ENCODE measurements at places on chromosomes 3 and 15. TPM values are rescaled to one million over a fixed set of nuclear protein-coding genes. Genes with fewer than 3 reads are reported as not detected.

- no peak overlapping the region for H3K27ac ChIP-seq
- H3K4me3 ChIP-seq: no peak overlapping the region
- no peak for DNase-seq
- H3K4me1 ChIP-seq: no peaks in the 10 kb centered on the region
- no peaks in the 10 kb centered on the region for H3K27me3 ChIP-seq
Observed at GRCh38 chr3:188752850-188753249, 418.9 kb upstream of the TPRG1 start.

GRCh38 chr3:100317912-100318311 lies 16.6 kb upstream of the NIT2 start:
- H3K4me3 ChIP-seq: no peak overlapping the region
- peaks cover 10% of the 10 kb centered on the region for H3K36me3 ChIP-seq

DNA sequence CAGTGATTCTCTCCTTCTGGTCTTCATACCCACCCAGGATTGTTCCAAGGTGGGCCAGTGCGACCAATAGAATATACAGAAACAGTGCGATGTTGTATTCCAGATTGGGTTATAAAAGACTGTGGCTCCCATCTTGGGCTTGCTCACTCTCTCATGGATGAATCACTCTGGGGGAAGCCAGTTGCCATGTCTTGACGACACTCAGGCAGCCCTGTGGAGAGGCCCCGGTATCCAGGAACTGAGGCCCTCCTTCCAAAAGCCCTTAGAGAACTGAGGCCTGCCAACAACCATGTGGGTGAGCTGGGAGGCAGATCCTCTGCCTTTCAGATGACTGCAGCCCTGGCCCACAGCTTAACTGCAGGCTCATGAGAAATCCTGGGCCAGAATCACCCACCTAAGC lies 57.2 kb downstream of the SH3GL3 start:
- H3K36me3 ChIP-seq: no peaks in the 10 kb centered on the region
- H3K27ac ChIP-seq: no peak overlapping the region

- no peaks in the 10 kb centered on the region for H3K4me1 ChIP-seq
- no peak overlapping the region for H3K4me3 ChIP-seq
- H3K36me3 ChIP-seq: no peaks in the 10 kb centered on the region
Observed at GRCh38 chr3:157588386-157589060, 85.3 kb upstream of the VEPH1 start.

GRCh38 chr15:90060797-90061196 lies 41.5 kb downstream of the IDH2 start:
- H3K36me3 ChIP-seq: no peaks in the 10 kb centered on the region
- H3K4me3 ChIP-seq: no peak overlapping the region
- no peak for DNase-seq
- peaks cover 27% of the 10 kb centered on the region for H3K4me1 ChIP-seq
- no peak overlapping the region for H3K27ac ChIP-seq

- no peak overlapping the region for H3K4me3 ChIP-seq
- H3K27ac ChIP-seq: no peak overlapping the region
- DNase-seq: peak; percentile 10
- H3K27me3 ChIP-seq: no peaks in the 10 kb centered on the region
- H3K4me1 ChIP-seq: no peaks in the 10 kb centered on the region
Observed at GRCh38 chr3:143226678-143227291, 107.2 kb downstream of the CHST2 start.

DNA sequence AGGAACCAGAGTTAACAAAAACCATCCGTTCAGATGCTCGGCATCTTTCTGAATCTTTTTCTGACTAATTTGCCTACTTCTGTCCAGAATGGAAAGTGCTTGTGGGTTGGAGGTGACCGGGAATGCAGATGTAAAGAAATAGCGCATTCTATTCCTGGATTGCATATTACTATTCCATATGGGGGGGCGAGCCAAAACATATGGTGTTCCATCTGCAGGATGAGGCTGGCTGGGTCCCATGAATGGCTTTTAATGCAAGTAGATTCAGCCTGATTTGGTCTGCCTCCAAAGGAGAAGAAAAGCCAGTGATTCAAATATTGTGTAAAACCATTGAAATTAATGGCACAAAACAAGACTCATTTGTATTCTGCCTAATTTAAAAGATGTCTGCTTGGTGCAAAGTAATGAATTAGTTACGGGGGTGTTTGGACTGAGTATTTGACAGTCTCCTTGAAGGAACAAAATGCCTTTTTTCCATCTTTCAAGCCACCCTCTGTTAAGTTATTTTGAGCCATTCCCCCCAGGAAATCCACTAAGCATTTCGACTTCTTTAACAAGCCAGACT lies 99.0 kb downstream of the ST8SIA2 start:
- no peak overlapping the region for H3K4me3 ChIP-seq
- H3K36me3 ChIP-seq: no peaks in the 10 kb centered on the region
- no peaks in the 10 kb centered on the region for H3K27me3 ChIP-seq
- no peak for DNase-seq
- H3K4me1 ChIP-seq: no peaks in the 10 kb centered on the region

DNA sequence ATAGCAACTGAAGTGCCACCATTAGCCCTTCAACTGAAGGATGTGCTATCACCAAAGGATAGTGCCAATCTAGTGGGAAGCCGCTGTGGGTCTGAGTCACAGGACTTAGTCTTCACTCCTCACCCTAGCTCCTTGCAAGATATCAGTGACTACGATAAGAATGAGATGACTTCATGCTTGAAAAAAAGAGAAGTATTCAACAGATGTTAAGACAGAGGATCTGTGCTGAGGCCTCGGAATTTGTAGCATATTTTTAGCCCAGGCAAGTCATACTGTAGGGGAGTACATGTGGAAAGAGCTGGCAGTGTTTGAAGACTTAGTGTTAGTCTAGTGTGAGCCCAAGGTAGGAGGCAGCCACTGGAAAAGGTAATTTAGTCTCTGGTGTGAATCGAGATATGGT lies 270.7 kb upstream of the LRTM1 start:
- no peaks in the 10 kb centered on the region for H3K4me1 ChIP-seq
- no peak for DNase-seq
- H3K27ac ChIP-seq: no peak overlapping the region
- no peaks in the 10 kb centered on the region for H3K36me3 ChIP-seq

GRCh38 chr3:114673481-114673880 lies 379.7 kb downstream of the TIGIT start:
- DNase-seq: no peak
- H3K36me3 ChIP-seq: no peaks in the 10 kb centered on the region
- H3K27ac ChIP-seq: no peak overlapping the region

DNA sequence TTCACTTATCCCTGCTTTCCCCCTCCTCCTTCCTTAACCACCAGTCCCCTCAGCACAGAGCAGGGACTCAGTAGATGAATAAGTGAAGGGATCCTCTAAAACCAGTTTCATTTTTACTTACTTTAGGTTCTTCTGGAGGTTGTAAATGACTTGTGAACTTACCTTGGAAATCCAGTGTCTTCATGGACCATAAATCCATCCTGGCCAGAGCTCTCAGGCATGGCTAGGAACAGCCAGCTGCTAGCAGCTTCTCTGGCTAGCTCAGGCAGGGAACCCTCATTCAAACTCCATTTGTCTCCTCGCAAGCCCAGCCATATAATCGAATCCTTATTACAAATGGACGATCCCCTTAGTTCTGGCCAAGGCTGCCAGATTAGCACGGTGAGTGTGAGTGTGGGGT lies 78.5 kb downstream of the LRTM1 start:
- H3K27me3 ChIP-seq: no peaks in the 10 kb centered on the region
- H3K4me3 ChIP-seq: no peak overlapping the region
- H3K4me1 ChIP-seq: no peaks in the 10 kb centered on the region
- DNase-seq: no peak
- no peaks in the 10 kb centered on the region for H3K36me3 ChIP-seq

GRCh38 chr3:154182975-154183374 lies 61.8 kb downstream of the ARHGEF26 start:
- no peaks in the 10 kb centered on the region for H3K36me3 ChIP-seq
- H3K4me3 ChIP-seq: no peak overlapping the region
- H3K27ac ChIP-seq: no peak overlapping the region
- no peaks in the 10 kb centered on the region for H3K4me1 ChIP-seq
- no peaks in the 10 kb centered on the region for H3K27me3 ChIP-seq

- no peak for DNase-seq
- no peak overlapping the region for H3K4me3 ChIP-seq
- H3K27ac ChIP-seq: no peak overlapping the region
- H3K36me3 ChIP-seq: no peaks in the 10 kb centered on the region
- H3K4me1 ChIP-seq: no peaks in the 10 kb centered on the region
Observed at GRCh38 chr15:97708252-97708651, 252.3 kb upstream of the ARRDC4 start.

GRCh38 chr15:29692527-29692926 lies 129.7 kb downstream of the TJP1 start:
- DNase-seq: no peak
- no peak overlapping the region for H3K4me3 ChIP-seq
- H3K36me3 ChIP-seq: no peaks in the 10 kb centered on the region
- H3K27ac ChIP-seq: no peak overlapping the region
- H3K4me1 ChIP-seq: peaks cover 34% of the 10 kb centered on the region
- H3K27me3 ChIP-seq: no peaks in the 10 kb centered on the region

DNA sequence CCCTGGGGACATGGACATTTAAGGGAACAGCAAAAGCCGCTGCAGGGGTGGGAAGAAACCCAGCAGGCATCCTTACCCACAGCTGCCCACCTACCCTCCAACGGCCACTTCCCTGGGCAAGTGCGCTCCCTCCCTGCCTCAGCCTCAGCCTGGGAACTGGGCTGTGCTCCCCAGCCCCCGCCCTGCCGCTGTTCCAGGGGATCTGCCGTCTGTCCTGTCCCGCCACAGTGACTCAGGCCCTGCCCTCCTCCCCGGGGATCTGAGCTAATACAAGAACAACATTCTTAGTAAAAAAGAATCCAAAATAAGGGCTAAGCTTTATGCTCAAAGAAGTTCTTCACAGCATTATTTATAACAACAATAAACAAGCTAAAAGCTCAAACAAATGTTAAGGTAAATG lies 7.4 kb upstream of the IQSEC1 start:
- no peak for DNase-seq
- H3K4me1 ChIP-seq: peaks cover 9% of the 10 kb centered on the region
- H3K4me3 ChIP-seq: no peak overlapping the region
- H3K27ac ChIP-seq: no peak overlapping the region

- no peak overlapping the region for H3K27ac ChIP-seq
- no peaks in the 10 kb centered on the region for H3K27me3 ChIP-seq
- H3K36me3 ChIP-seq: no peaks in the 10 kb centered on the region
- no peaks in the 10 kb centered on the region for H3K4me1 ChIP-seq
- no peak overlapping the region for H3K4me3 ChIP-seq
Observed at GRCh38 chr3:171416061-171416460, 44.1 kb downstream of the TNIK start.

- peak within 1 kb of the TSS; percentile 30 for H3K27ac ChIP-seq
- DNase-seq: peak; percentile 76
- peak within 1 kb of the TSS; percentile 8 for H3K4me3 ChIP-seq
- H3K27me3 ChIP-seq: no peaks in the 10 kb centered on the region
Observed at GRCh38 chr3:50674349-50675178, at the start of gene DOCK3. TSS of gene DOCK3 (plus strand) at chr3:50674927. CDS start at chr3:50675264, 337 bp downstream.

DNA sequence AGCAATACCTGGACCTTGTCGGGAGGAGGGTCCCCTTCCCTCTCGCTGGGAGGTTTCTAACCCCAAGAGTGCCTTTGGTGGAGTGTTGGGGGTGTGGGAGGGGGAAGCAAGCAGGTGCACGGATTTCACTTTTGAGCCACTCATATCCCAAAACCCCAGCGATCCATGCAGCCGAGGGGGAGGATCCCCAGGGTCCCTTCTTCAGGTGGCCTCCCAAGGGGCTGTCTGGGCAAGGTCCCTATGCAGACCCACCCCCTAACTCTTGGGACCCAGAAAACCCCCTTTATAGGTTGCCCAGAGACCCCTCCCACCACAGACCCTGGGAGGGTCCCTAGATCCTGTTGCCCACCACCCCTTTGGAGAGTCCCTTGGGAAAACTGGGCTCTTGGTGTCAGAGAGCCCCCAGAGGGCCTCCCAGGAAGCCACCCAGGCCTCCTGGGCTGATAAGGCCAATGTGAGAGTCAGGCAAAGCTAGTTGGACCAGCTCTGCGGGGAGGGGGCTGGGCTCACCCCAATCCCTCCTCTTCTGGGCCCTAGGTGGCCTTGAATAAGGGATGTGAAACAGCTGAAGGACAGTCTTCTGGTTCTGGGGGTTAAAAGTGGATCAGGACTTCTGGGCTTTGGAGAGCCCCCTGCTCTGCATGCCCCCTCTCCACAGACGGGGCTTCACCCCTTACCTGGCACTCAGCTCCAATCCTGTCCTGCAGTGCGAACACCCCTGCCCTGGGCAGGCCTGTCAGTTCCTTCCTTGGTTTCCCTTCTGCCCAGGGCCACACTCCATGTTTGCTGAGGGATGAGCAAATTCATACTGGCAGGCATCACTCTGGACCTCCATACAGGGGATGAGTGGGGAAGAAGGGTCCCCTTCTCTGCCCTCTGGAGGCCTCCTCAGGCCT lies 932 bp upstream of the PLCD1 start:
- H3K27ac ChIP-seq: peak overlapping the region; percentile 94
- no peak for DNase-seq
- H3K4me1 ChIP-seq: peaks cover 33% of the 10 kb centered on the region
- H3K4me3 ChIP-seq: no peak overlapping the region
- H3K27me3 ChIP-seq: no peaks in the 10 kb centered on the region

DNA sequence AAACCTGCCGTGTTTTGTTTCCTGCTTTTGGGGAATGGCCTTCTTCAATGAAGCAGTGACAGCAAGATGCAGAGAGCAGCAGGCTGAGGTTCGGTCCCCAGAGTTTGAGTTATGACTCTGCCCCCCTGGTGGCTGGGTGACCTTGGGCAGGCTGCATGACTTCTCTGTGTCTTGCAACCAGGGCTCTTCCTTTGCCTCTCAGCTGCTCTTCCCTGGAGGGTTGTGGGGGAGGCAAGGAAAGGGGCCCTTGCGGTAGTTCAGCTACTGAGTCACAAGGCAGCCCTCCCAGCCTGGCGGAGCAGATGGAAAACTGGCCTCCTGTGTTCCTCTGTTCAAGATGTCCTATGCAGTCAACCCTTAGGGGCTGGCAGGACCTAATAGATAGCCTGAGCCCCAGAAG lies 17.1 kb downstream of the CTXND1 start:
- no peak for DNase-seq
- H3K4me1 ChIP-seq: no peaks in the 10 kb centered on the region
- H3K4me3 ChIP-seq: no peak overlapping the region
- H3K27ac ChIP-seq: no peak overlapping the region
- H3K27me3 ChIP-seq: no peaks in the 10 kb centered on the region
- no peaks in the 10 kb centered on the region for H3K36me3 ChIP-seq

WNT7A gene
- total RNA-seq: not detected

PLA2G4E gene
- not detected for total RNA-seq

SCG5 gene
- total RNA-seq: 2.7 TPM

SERPINI2 gene
- not detected for total RNA-seq

FBXO40 gene
- total RNA-seq: not detected

HES1 gene
- 132 TPM for total RNA-seq

GABRR3 gene
- total RNA-seq: not detected

RHCG gene
- not detected for total RNA-seq

HESX1 gene
- total RNA-seq: not detected
